ENCODE measurements at places on chromosomes 7 and 10.
A peak's percentile ranks its signal among the peaks of the same experiment; 100 is the strongest.

- DNase-seq = no peak
Observed at GRCh38 chr7:141700848-141701371, 1.1 kb downstream of the DENND11 start.

- peak; percentile 37 for DNase-seq
Observed at GRCh38 chr10:123009105-123009820, 457 bp downstream of the ACADSB start.

GRCh38 chr10:36766940-36767339 is 358.5 kb upstream of the ANKRD30A start:
- DNase-seq = no peak

- no peak for DNase-seq
Observed at GRCh38 chr10:53209944-53210611, 437.5 kb upstream of the MBL2 start.

GRCh38 chr10:14556285-14556956 is 218.3 kb downstream of the FAM107B start:
- no peak for DNase-seq

DNA sequence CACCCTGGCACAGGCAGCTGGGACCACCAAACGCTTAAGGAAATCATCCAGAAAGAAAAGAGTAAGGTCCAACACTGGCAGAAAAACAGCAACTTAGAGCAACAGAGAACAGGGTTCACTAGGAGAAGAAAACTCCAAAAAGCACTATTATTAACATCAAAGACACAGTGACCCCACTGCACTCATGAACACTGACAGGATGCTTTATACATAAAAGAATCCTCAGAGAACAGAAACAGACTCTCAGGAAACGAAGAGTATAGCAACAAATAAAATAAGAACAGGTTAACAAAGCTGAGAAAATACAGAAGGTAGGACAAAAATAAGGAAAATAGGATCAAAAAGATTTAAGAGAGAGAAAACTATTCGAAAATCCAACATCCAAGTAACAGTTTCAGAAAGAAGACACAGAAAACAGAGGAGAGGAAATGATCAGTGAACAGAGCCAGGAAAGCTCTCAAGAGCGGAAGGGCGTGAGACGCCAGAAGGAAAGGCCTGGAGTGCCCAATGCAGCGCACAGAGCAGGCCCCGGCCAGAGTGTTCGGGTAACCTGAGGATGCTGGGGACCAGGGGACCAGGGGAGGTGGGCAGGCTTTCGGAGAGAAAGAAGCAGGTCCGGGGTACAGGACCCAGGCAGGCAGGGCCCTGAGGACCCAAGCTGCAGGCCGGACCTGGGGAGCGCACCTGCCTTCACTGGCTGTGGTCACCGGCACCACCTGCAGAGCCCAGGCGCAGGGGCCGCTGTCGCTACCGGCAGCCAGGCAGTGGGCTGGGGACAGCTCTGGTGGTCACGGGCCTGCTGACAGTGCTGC is 258.2 kb downstream of the MAD1L1 start:
- DNase-seq = no peak

All from CD4-positive, alpha-beta T cell (primary cell).